Thoracic aorta (tissue), 2 donors: ENCODE measurements at places on chromosomes 1 and 21.

DNA sequence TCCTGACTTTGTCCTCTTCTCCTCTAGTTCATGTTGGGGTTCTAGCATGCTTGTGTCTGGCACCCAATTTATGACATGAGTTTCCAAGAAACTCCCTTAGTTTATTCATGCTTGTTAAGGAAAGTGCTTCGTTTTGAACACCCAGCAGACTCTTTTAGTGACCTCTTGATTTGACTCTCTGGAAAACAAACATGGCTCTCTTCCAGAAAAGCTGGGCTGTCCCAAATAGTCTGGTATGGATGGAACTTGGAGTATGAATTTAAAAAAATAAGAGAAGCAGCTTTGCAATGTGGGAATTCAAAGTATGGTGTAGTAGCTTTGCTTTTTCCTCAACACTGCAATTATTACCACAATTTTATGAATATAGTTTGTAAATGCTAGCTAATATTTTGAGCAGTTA lies 143.4 kb upstream of the C8B start:
- DNase-seq, result no peak

DNA sequence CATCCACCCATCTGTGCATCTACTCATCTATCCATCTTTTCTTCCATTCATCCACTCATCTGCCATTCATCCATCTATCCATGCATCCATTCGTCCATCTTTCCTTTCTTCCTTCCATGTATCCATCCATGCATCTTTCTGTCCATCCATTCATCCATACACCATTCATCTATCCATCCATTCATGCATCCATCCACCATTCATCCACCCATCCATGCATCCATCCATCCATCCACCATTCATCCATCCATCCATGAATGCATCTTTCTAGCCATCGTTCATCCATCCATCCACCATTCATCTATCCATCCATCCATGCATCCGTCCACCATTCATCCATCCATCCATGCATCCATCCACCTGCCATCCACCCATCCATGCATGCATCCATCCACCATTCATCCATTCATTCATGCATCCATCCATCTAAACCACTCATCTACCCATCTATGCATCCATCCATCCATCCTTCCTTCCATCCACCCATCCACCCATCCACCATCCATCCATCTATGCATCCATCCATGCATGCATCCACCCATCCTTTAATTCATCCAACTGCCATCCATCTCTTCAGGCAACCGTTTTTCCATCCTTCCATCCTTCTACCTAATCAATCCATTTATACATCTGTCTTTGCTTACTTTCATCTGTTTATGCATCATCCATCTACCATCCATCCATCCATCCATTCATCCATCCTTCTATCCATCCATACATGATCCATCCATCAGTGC lies 87.1 kb downstream of the TRIM11 start:
- DNase-seq, result no peak

DNA sequence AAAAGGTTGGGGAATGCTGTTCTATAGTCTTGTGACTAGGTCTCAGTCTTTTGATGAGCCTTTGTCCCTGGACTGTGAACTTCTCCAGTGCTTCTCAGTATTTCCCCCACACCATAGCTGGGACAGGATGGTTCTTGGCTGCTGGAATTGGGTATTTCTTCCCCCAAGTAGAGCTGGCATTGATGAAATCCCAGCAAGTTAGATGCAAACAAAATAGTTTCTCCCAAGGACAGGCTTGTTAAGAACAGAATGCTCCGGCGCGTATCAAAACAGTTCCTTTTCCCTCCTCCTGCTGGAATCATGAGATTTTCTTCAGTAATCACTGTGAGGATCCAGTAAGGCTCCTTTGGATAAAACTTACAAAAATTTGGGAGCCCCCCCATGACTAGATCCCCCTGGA lies 162.6 kb downstream of the PIK3R3 start:
- DNase-seq, result no peak

- no peak for DNase-seq
Measured at GRCh38 chr1:89821322-89822108, 683 bp downstream of the LRRC8D start.

DNA sequence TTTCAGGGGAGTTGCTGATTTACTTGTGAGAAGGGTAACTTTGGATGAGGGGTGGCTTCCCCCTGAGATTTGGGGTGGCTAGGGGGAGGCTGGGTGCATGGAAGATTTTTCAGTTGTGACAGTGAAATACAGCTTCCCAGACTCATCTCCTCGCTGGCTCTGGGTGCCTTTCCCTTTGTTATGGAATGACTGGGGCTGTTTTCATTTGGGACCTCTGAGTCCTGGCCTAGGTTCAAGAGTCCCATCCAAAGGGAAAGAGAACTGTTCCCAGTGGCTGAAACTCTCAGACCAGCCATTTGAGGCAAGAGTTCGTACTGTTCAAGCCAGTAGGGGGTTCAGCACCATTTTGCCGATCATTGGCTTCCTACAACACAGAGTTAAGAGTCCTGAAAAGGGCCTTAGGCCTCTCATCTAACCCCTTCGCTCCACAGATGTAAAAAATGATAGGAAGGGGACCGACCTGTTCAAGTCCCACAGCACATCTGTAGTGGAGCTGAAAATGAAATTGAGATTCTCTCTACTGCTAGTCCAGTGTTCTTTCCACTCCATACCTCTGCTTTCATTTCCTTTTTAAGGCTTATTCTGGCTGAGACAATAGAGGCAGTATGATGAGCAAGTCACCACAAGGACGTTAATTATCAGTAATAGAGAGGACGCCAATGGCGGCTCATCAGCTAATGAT lies 958 bp downstream of the DDR2 start:
- no peak for DNase-seq

DNA sequence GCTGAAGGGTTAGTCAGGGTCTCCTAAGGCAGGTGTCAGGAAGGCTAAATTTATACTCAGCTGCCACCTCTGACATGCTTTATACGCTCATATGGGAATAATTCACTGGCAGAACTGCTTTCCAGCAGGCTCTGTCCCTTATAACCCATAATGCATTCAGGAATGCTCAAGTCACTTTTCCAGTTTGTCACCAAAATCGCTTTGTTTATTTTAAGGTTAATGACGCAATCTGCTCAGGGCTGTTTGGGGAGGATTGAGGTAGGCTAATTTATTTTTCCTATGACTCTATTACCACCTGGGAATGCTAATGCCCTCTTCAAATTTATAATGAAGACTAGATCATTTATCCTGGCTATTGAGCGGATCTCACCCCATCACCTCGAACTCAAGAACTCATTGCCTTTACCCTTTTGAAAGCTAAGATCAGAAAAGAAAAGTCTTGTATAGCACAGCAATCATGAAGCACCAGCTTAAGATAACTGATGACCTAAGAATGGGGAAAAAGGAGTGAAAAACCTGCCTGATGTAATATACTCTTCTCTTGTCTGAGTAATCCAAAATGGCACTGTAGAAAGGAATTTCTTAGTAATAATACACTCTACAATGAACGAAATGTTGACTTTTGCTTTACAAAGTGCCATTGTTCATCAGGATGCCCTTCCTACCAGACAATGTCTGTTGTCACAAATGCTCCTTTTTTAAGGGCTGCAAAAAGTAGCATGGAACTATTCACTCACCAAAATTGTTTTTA lies 97.9 kb upstream of the EXO1 start:
- no peak for DNase-seq

DNA sequence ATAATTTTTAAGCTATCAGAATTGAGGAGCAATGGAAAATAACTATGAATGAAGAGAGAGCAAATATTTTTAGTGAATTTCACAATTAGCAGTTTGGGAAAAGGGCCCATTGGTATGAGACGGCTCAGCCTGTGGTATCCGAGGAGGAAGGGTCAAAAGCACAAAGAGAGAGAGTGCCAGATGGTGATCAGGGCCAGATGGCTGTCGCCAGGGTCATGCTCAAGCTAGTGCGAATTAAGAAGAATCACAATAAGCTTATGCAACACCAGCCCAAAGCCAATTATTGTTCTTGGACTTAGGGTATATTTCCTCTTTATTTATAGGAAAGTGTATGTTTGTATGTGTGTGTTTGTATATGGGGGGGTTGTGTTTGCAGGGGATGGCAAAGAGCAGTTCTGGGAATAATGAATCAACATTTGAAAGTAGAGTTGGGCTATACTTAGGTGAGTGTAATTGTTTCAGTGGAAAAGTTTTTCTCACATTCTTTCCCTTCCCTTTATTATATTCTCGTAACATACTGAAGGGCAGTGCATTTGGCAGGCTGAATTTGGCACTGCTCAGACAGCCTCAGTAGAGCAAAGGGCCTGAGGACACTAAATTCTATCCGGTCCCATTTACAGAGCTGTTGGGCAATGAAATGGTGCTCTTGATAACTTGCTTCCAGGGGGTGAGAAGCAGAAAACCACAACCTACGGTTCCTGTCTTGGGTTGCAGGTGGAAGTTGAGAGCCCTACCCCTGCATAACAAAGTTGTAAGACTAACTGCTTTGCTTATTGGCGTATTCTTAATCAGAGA lies 19.5 kb upstream of the DDR2 start:
- DNase-seq, result no peak

- no peak for DNase-seq
Measured at GRCh38 chr1:201999625-202000238, 10.7 kb upstream of the ELF3 start.

DNA sequence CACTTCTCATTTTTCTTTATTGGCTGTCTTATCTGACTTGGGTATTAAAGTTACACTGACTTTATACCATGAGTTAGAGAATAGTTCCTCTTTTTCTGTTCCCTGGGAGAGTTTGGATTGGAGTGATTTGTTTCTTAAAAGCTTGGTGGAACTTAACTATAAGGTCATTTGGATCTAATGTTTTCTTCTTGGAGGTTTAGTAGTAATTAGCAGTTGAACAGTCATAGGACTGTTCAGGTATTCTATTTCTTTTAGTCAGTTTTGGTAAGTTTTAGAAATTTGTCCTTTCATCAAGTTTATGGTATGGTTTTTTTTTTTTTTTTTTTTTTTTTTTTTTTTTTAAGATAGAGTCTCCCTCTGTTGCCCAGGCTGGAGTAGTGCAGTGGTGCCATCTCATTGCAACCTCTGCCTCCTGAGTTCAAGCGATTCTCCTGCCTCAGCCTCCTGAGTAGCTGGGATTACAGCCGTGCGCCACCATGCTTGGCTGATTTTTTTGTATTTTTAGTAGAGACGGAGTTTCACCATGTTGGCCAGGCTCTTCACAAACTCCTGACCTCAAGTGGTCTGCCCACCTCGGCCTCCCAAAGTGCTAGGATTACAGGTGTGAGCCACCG lies 6.3 kb downstream of the TTC3 start:
- no peak for DNase-seq

DNA sequence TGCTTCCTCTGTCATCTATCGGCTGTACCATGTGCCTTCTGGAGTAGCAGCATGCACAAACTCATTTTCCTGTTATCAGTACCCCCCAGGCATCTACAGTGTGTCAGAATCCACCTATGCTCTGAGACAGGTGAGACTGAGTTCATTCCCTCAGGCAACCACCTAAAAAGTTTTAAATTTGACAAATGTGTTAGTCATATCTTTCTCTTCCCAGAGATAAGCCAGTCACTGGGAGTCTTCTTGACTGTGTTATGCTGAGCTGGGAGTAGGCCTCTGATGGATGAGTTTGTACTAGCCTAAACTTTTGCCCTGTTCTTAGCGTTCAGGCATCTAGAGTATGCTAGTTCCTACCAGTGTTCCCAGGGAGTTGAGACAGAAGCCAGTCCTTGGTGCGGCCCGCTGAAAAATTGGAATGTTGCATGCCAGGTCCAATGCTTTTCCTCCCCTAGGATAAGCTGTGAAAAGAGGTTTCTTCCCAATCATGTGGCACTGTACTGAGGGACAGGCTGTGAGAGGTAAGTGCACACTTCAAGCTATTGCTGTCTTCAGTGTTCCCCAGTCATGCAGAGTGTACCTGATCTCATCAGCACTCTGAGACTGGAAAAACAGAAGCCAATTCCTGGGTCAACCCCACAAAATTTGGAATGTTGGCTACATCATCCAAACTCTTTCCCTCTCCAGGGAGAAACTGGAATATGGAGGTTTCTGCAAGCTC lies 1202.3 kb downstream of the NCAM2 start:
- DNase-seq, result no peak

GRCh38 chr1:58251430-58252073 lies 295.0 kb downstream of the OMA1 start:
- no peak for DNase-seq

- no peak for DNase-seq
Measured at GRCh38 chr1:179052776-179053175, 27.1 kb downstream of the FAM20B start.
